ENCODE measurements at places on chromosomes 1 and 21.

GRCh38 chr21:27536319-27536718 lies 569.4 kb upstream of the ADAMTS5 start:
- DNase-seq: no peak

DNA sequence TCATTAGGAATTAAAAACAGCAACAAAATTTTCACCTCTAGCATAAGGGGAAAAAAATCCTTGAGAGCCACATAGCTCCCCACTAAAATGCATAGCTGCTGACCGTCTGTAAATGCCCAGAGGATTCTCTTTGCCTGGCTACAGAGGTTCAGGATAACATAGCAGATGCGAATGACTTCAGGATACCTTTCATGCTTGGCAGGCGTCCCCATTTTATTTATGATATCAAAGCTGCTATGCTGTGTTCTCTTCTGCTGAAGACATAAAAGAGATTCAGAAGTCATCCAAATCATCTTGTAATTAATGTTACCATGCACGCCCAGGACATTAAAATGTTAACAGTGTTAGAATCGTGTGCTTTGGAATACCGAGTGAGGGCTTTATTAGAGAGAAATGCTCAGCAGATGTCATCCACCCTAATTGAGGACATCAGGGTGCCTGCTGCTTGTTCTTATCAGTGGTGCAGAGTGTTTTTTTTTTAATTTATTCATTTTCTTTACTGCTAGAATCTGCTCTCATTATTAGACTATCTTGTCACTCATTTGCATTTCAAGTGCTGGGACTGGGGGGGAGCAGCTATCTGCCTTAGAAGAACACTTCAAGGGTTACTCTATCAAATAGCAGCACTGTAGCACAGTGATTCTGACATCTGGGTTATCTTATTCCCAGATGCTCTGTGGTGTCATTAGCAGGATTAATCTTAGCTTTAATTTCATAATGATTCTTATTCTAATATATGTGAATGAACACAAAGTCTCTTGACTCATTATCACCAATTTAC lies 139.5 kb downstream of the ZNF326 start:
- no peak for DNase-seq

DNA sequence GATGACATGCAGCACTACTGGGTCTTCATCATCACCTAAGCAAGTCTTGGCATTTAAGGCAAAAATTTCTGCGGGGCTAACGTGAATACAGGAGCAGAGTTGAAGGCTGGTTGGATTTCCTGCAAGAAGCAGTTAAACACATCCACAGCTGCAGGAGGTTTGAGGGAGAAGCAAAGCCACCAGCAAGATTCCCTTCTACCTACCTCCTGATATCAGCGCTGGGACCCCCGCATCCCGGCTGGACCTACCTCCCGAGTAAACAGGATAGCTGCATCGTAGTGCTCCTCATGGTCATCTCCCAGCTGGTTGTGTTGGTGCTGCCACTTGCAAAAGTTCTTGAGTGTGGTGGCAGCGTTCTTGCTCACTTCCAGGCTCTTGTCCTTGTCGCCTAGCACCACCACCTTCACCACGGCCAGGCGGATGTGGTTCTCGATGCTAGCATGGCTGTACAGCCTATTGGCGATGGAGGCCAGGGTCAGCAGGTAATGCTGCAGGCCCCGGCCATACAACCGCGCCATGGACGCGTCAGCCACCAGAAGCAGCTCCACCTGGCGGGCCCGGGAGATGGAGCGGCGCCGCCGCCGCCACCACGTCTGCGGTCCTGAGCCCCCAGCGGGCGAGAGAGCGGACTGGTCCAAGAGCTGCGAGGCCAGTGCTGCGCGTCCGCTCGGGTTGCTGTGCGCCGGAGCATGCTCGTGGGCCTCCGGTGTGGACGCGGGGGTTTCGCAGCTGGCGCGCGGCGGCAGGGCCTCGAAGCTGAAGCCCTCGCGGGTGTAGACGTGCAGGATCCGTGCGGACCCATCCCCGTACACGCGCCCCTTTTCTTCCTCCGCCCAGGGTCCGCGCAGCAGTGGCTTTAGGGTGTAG lies 1.6 kb downstream of the ADAMTS5 start:
- DNase-seq: peak; percentile 57

GRCh38 chr21:29737186-29737585 lies 202.6 kb downstream of the GRIK1 start:
- no peak for DNase-seq

GRCh38 chr1:185719021-185719420 lies 15.2 kb upstream of the HMCN1 start:
- DNase-seq: peak; percentile 96

GRCh38 chr1:89938171-89939055 lies 56.5 kb upstream of the ZNF326 start:
- peak; percentile 36 for DNase-seq

DNA sequence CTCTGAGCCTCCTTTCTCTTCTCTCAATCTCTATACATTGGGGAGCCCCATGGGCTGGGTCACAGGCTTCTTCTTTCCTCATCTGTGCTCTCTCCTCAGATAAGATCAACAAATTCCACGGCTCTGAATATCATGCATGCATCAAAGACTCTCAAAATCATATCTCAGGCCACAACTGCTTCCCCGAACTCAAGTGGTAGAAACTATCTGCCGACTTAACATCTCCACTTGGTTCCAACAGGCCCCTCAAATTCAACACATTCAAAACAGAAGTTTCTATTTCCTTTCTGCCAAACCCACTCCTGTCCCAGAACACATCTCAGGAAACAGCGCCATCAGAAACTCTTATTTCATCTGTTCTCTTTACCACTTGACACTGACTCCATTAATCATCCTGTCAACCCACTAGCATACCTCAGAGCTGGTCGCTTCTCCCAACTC lies 16.7 kb downstream of the DDX59 start:
- no peak for DNase-seq

GRCh38 chr1:109664671-109665070 lies 3.2 kb upstream of the GSTM2 start:
- no peak for DNase-seq

GRCh38 chr1:117034791-117035290 lies 25.3 kb upstream of the TTF2 start:
- no peak for DNase-seq

GRCh38 chr1:94608142-94608851 lies 66.7 kb upstream of the F3 start:
- no peak for DNase-seq

- DNase-seq: no peak
These were observed 108.9 kb downstream of the GREM2 start for GRCh38 chr1:240503036-240503435.

- no peak for DNase-seq
These were observed 55.2 kb downstream of the PCNX2 start for GRCh38 chr1:233240371-233240770.

DNA sequence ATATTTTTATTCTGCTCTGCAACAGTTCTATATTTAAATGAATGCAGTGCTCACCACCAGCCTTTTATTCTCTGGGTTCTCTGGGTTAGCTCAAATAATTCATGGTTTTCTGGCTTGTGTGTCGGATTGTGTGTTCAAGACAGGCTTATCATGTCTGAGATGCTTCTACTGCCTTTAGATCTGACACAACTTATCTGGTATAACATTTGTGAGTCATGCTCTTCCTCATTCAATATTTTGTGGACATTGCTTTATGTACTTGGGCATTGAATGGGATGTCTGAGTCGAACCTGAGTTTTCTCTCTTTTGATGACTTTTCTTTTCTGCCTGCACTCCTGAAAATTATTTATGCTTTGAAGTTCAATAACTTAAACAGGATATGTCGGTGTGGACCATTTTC lies 17.6 kb upstream of the PKP1 start:
- no peak for DNase-seq

DNA sequence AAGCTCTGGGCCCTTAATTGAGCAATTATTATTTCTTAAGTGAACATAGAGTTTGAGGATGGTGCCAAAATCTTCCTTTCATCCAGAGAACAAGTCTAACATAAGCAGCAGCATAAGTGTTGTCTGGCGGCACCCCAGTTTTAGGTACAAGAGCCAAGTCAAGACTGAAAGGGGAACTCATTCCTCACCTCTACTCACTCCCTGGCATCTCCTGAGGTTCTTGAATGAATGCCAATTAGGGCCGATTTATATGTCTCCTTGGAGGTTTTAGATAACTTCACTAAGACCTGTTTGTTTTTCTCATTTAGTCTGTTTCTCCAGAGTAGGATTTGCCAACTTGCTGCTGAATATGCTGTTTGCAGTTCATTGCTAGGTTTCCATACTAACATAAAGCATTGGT lies 42.6 kb upstream of the ADGRL2 start:
- no peak for DNase-seq

DNA sequence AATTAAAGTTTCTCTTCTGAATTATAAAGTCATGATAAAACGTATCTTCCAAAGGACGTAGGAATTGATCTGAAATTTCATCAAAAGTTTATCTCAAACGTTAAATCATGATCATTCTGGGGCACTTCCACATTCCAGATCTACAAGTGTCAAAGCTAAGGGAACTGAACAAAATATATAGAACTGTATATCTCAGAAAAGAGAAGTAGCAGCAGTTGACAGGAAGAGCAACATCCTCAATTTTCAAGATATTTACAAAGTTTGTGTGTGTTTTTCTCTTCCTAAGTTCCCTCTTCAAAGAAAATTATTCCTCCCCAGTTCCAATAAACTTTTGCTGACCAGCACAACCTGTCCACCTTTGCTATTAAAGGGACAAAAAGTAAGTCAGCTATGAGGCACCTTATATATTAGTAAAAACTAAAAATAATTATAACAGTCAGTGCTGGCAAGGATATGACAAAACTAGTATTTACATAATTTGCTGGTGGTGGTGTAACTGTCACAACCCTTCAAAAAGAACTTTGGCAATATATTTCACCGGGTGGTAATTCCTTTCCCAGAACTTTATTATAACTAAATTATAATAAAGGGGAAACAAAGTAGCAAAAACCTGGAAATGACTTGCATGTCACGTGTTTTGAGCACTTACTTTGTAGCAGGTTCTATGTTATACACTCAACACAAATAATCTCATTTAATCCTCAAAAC lies 38.5 kb upstream of the EYA3 start:
- DNase-seq: no peak

- no peak for DNase-seq
These were observed 6.1 kb downstream of the SLC25A44 start for GRCh38 chr1:156200044-156200443.

DNA sequence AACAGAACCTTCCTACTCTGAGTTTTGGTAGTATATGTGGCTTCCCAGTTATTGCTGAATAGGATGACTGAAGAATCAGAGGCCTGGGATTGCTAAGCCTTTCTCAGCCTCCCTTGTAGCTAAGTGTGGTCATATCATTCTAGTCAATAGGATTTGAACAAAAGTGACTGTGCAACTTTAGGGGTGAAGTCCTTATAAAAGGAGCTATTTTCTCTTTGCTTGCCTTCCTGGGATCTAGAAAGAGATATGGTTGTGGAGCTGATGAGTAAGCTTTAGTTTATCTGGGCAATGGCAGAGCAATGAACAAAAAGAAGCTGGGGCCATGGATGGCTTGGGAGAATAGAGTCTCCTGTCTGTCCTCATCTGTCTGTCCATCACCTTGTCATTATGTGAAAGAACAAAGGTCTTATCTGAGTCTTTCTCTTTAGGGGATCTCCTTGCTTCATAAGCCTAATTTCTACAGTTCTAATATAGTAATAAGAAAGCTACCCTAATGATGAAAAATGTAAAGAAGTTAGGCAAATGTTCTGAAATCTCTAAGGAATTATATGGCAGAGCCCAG lies 91.5 kb downstream of the TENT5C start:
- no peak for DNase-seq

- DNase-seq: no peak
These were observed 1.4 kb downstream of the ZBTB8A start for GRCh38 chr1:32540605-32541004.

DNA sequence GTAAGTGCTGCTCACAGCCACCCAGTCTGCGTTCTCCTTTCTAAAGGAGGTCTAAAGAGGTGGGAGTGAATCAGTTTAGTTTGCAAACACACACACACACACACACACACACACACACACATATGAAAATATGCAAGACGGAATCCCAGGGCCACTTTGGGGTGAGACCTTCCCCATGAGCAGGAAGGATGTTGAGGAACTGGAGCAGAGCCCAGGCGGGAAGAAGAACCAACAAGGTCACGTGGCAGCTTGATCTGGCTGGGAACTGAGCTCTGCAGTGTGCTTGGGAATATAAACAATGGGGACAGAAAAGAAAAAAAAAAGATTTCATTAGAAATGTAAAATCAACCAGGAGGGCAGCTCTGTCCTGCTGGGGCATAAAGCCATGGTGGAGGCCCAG lies 32.6 kb downstream of the OR2G3 start:
- no peak for DNase-seq

DNA sequence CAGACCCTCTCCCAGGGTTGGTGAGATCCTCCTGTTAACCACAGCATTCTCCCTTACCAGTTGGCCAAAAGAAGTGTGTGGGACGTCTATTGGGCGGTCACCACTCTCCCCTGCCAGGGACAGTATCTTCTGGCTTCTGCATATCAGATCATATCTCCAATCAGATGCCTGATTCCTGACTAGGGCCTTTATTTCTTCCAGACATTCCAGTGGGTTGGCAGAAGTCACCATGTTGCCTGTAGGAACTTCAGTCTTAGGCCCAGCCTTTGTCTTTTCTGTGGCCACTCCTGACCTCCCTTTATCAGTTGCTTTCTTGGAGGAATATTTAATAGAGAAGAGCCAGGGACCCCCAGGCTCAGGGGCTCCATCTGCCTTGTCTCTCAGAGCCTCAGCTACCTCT lies 130.4 kb upstream of the F3 start:
- DNase-seq: no peak

- DNase-seq: peak; percentile 45
These were observed 6.1 kb upstream of the PLA2G5 start for GRCh38 chr1:20063861-20064292.

- no peak for DNase-seq
These were observed 16.0 kb upstream of the GIPC2 start for GRCh38 chr1:78029793-78030192.

GRCh38 chr1:70034403-70034802 lies 171.0 kb downstream of the LRRC40 start:
- peak; percentile 13 for DNase-seq

DNA sequence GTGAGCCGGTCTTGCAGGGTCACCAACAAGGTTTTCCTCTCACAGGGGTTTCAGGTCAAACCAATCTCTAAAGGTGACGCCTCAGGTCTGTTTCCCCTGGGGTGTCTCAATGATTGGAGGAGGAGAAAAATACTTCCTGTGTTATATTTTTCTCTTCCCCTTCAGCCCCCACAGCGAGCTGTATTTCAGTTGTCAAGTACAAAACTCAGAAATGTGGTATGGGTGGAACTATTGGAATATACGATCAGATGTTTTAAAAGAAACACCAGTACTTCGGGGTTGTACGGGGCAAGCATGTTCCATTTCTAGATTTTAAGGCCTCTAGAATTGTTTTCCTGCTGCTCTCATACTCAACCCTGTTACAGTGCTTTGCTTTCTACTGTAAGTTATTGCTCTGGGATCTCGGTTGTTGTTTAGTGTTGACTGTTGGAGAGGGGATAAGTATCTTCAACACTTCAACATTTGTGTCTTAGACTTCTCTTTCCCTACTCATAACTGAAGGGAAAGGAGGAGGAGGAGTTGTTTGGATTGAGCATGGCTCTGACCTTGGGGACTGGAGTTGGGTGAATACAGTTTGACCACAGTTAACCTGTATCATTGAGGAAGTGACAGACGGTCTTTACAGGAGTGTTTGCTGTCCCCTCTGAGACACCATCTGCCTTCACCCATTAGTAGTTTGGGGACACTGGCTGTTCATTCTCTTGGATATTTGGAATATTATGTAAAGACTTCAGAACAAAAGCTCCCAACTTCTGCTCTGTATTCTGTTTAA lies 2.0 kb downstream of the MAPKAPK2 start:
- no peak for DNase-seq

- DNase-seq: no peak
These were observed 19.1 kb upstream of the ANGPTL7 start for GRCh38 chr1:11170102-11170501.
